ENCODE measurements at places on chromosomes 3 and 15.
A peak's percentile ranks its signal among the peaks of the same experiment; 100 is the strongest.

DNA sequence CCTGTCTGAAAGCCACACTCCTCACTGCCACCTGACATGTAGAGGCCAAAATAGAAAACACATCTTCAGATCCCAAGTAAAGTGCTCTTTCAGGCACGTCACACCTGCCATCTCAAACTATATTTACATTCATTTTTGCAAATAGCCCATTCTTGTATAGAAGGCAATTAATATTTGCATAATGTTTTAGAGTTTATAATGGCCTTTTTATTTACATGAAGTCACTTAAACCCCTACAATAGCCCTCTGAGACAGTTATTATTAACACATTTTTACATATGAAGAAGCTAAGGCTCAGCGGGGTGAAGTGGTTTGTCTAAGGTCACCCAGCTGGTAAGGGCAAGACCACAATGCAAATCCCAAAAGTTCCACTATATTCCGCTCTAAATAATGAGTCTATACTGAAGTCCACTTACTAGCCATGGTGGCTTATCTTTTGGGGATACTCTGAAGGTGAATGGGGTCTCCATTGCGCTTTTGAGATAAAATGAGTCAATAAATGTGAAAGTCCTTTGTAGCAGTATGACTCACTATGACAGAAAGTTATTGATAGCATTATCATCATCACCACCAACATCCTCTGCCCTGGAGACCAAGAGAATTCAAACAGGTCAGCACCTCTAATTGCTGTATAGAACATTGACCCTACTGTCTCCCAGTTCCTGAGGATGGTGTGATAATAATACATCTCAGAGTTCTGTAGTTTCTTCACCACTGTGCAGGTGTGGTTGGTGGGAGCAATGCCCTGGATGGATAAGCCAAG, 155.9 kb upstream of the BCL6 start:
- DNase-seq = no peak

- DNase-seq = no peak
Measured at GRCh38 chr3:108153451-108153981, 62.7 kb upstream of the CD47 start.

DNA sequence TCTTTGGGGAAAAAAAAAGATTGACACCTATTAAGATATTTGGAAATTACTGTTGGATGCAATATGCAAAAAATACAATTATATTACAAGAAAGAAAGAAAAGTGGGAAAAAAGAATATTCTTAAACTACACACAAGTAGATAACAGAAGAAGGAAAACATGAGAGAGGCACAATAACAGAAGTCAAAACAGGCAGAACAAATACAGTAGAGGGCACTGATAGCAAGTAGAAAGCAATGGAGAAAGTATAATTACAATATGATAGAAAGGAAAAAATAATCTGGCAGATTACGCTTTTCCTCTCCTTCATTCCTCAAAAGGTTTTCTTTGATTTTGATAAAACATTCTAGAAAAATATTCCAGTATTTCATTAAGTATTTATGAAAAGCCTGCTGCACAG, 72.1 kb downstream of the ADAM10 start:
- DNase-seq = no peak

GRCh38 chr15:82692171-82692570, 17.5 kb downstream of the AP3B2 start:
- no peak for DNase-seq

GRCh38 chr3:47145272-47145671, 18.6 kb downstream of the SETD2 start:
- DNase-seq = no peak

GRCh38 chr3:10213156-10213792, 35.0 kb upstream of the TATDN2 start:
- DNase-seq = no peak

GRCh38 chr3:27385504-27385903, 16.3 kb upstream of the NEK10 start:
- no peak for DNase-seq

DNA sequence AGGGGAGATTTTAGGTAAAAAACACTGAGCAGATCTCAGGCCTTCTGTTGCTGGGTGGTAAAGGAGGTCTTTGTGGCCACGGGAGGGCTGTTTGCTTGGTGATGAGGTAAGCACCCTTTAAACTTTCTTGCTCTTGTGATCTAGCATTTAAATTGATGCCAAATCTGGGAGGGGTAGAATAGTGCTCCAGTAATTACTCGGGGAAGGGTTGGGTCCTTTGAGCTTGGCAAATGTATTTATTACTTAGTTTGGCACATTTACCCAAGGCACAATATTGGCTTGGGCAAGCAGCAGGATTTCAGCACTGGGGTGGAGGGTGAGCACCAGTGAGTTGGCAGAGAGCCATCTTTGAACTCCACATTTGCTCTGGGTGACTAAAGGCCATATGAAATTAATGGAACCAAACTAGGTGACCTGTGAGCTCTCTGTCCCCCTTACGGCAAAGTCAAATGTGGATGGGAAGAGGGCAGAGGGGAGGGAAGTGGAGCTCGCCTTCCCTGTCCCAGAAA, 185.9 kb upstream of the ONECUT1 start:
- no peak for DNase-seq

GRCh38 chr3:185629554-185630181, 43.6 kb downstream of the SENP2 start:
- DNase-seq = no peak

GRCh38 chr3:188584958-188585689, 431.2 kb downstream of the LPP start:
- no peak for DNase-seq

GRCh38 chr3:195763843-195764825, 43.4 kb downstream of the MUC20 start:
- no peak for DNase-seq

DNA sequence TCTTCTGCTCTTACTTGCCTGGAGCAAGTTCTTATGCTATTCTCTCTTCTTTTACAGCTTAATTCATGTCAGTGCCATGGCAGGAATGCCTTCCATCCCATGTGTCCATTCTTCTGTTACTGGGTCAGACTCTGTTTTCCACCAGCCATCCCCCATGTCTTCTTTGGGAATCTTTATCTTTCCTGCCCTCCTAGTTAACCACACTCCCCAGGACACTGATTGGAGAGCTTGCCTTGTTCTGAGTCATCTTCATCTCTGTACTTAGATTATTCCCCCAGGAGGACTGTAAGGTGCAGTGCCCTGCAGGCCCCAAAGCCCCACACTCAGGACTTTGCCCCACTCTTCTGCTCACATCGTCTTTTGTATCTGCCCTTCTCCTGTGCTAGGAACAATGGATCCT, 3.6 kb downstream of the ABHD17C start:
- no peak for DNase-seq

- DNase-seq = no peak
Measured at GRCh38 chr3:142875099-142875498, 13.8 kb downstream of the PCOLCE2 start.

- DNase-seq = no peak
Measured at GRCh38 chr3:6679510-6679909, 181.4 kb upstream of the GRM7 start.

DNA sequence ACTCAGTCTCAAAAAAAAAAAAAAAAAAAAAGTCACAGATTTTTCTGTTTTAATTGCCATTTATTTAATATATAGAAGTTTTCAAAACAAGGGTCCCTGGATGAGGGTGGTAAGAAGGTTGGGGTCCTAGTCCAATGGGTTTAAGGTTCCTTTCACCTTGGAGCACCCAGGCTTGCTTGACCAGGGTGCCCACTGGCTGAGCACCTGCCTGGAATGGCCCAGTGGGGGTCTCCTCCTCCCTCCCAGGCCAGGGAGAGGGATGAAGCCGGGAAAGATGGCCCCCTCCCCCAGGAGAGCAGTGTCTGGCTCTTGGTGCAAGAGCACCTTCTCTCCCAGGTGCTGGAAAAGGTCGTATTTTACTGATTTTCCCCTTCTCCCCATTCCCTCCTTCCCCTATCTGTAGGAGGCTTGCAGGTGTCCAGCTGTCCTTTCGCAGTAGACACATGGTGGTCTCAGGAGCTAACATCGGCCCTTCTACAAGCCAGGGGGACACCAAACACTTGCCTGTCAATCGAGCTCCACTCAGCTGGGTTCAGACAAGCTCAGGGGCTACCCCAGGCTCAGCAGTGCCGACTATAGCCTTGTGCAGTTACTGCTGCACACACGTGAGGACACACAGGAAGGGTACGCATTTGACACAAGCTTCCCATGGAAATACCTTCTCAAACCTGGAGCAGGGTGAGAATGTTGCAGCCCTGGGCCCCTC, 112.3 kb upstream of the KLF13 start:
- no peak for DNase-seq

- no peak for DNase-seq
Measured at GRCh38 chr15:76776480-76776879, 128.7 kb downstream of the SCAPER start.

DNA sequence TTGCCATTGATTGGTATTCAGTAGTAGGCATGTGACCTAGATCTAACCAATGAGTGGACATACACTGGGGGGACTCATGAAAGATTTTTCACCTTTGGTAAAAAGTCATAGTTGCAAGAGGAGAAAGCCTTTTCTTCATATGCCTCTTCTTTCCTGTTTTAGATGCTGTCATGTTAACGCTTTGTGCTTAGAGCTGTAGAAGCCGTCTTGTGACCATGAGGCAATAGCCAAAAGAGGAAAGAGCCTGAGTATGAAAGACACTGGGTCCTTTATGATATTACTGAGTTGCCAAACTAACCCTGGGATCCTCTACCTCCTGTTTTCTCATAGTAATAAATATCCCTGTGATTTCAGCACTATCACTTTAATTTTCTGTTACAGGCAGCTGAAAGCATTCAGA, 396.0 kb downstream of the FHIT start:
- no peak for DNase-seq

- DNase-seq = no peak
Measured at GRCh38 chr3:32353351-32353750, 38.3 kb upstream of the CMTM7 start.

DNA sequence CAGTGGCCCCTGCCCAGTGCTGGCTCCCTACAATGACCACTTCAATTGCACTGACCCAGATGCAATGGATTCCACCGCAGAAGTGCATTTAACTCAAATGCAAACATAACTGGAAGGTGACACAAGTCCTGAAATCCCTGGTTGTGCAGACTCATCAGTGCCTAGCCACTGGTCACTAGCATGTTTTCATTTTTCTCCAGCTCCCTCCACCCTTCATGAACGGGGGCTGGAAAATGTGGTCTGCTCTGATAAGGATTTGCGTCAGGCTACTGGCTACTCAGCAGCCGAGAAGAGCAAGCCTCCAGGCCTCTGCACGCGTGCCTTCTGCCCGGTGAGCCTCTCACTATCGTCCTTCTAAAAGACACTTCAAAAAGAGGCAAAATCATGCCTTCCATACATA, 27.4 kb upstream of the FURIN start:
- no peak for DNase-seq

DNA sequence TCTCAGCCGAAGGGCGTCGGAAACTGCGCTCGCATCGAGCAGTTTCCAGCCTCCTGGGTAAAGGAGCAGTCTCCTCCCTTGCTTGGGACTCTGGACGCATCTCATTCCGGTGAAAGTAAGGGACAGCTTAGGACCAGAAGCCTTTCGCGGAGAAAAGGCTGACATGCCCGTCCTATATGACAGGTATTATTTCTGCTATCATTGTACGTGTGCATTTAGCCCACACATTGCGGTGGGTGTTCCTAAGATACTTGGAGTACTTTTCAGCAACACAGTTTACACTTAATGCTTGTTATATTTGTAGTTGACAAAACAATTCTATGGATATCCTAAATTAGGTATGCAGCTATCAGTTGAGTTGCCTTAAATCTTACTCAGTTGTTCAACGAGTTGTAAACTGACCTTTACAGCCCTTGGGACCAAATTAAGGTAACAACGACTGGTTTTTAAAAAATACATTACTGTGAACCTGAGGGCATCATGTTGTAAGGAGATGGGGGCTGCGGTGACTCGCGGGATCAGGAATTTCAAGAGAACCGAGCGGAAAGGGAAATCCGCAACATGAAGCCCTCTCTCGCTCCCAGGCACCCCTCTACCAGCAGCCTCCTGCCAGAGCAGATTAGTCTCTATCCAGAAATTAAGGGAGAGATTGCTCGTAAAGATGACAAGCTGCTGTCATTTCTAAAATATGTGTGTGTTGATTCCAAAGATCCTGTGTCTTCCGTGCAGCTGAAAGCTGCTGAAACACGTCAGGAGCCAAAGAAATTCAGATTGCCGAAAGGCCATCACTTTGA, 632 bp upstream of the COPS2 start:
- DNase-seq = no peak

DNA sequence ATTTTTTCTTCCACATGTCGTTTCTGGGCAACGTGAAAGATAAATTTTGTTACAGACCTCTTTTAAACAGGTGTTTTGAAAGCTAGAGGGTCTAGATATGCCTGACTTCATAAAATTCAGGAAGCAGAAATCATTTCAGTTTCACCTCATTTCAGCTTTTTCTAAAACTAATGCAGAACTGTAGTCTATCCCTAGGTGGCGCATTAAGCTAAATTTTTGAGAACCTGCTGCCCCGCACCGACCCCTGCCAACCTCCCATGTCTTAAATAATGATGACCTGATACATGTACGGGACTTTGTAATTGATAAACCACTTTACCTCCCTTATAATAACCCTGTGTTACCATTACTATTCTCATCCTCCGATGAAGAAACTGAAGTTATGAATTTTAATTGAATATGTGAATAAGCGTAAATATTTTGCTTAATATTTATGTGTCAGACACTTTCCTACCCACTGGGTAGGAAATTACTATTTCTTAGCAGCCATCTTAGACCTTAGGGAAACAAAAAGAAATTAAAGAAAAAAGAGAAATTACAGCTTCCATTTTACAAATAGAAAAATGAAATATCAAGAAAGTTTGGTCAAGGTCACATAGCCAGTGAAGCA, 78.7 kb upstream of the GCNT3 start:
- no peak for DNase-seq

DNA sequence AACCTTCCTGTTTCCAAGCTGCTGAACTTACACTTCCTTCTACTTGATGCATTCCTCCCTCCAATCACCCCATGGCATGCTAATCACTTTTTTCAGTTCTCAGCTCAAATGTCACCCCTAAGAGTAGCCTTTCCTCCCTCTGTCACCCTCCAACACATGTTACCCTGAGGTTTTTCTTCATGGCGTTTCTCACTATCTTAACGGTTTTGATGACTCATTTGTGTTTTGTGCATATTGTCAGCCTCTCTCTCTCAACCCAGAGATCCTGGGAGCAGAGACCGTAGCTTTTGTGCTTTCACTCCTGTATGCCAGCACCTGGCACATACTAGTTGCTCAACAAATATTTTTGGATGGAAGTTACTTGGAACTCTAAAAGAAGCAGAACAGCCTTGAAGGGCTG, 24.5 kb downstream of the LRRC3B start:
- no peak for DNase-seq

DNA sequence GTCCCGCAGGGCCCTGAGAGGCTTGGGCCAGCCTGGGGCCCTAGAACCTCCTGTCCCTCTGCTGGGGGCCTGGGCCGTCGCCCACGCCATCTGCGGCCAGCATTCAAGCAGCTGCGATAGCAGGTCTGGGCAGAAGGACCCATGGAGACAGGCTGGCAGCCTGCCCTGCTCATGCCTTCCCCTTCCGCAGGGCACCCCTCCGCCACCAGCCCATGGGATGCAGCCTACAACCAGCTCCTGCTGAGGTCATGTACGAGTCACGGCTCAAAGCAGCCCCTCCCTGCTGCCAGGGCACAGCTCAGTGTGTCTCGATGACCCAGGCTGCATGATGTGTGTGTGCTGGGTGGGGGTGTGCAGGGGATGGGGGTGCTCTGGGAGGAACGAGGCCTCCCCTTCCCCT, 27.8 kb downstream of the DUSP7 start:
- DNase-seq = no peak

GRCh38 chr15:68235022-68235421, 5.5 kb upstream of the CLN6 start:
- DNase-seq = no peak

GRCh38 chr3:167840247-167840646, 104.7 kb downstream of the SERPINI1 start:
- no peak for DNase-seq

GRCh38 chr3:32109256-32109655, 2.8 kb downstream of the GPD1L start:
- DNase-seq = peak; percentile 11

Measured in AG09309 (cell line).